Amniotic epithelial cell (primary cell): ENCODE measurements at places on chromosomes 1 and 21.

GRCh38 chr1:93665015-93665414 lies 16.6 kb downstream of the BCAR3 start:
- no peak for DNase-seq

- DNase-seq = no peak
Measured at GRCh38 chr1:200794506-200795065, 55.9 kb downstream of the CAMSAP2 start.

GRCh38 chr21:33966324-33966949 lies 50.8 kb upstream of the ATP5PO start:
- no peak for DNase-seq

GRCh38 chr1:15501208-15502032 lies 22.6 kb downstream of the CASP9 start:
- peak; percentile 50 for DNase-seq

DNA sequence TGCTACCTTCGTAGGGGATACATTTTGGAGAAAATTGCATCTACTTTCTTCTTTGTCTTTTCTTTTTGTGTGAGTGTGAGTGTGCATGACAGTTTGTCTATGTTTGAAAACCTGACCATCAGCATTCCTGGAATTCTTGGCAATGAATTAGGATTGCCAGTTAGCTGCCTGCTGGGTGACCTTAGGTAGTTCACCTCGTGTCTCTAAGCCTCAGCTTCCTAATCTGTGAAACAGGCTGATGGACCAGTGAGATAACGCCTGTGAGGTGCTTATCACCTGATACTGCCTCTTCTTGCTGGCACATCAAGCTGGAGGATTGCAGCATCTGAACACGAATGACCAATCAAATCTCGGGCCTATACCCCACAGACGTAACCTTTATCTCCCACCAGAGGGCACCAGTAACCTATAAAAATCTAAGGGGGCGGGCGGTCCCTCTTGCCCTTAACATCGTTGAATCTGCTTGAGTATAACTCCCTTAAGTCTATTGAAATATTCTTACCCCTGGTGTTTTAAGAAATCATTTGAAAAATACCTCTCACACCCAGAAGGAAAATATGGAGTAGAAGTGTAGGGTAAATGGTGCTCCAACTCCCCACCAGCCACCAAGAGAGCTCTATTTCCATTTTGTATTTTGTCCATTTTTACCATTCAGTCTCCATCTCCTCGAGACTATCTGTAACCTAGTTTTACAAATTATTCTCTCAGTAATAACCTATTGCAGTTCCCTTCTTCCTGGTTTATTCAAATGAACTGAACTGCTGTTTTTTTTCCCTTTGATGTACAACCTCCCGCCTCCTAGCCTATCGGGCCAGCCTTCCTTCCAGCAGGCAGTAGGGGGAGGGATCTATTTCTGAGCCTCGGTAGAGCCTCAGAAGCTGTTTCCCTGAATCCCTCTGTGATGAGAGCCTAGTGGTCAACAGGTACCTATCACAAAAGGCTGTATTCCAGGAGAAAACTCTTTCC lies 49.7 kb downstream of the MDM4 start:
- DNase-seq = peak; percentile 82

DNA sequence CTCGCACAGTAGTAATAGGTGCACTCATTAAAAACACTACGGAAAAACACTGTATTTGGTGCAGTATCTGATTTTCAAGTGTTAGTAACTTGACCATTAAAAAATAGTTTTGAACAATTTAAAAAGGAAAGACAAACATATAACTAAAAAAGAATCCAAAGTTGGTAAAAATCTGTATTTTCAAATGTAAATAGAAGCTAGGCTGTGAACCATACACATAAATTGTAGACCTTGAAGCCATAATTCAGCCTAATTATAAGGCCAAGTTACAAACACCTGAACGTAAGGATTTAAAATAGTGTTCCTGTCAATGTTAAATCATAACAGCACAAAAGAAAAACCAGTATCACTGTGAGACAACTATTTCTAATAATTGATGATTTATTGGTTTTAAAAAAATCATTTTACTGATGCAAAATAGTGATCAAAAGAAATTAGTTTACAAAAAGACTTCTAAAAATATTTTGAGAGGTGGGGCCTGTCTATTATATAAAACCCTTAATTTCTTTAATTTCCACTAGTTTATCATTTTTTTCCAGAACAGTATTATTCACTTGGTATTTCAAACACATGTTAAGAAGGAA lies 4.5 kb downstream of the IRF2BP2 start:
- DNase-seq = no peak

- no peak for DNase-seq
Measured at GRCh38 chr21:45528981-45529784, 13.1 kb downstream of the SLC19A1 start.

GRCh38 chr21:41418393-41418792 lies 7.6 kb upstream of the MX1 start:
- DNase-seq = no peak

DNA sequence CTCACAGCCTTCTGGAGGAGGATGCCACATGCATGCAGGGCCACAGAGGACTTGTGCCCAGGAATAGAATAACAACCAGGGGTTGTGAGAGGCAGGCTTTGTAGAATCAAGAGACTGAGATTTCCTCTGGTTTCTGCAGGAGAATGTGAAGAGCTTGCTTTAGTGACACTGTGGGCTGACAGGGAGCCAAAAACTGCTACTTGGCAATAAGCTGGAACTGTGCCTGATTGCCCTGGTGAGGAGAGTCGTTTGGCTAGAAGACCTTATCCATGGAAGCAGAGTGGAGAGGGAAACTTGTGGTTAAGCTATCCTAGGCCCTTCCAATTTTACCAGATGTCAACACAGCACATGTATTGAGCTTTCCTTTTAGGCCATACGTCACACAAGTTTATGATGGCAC lies 902.1 kb downstream of the MRPL39 start:
- DNase-seq = no peak

DNA sequence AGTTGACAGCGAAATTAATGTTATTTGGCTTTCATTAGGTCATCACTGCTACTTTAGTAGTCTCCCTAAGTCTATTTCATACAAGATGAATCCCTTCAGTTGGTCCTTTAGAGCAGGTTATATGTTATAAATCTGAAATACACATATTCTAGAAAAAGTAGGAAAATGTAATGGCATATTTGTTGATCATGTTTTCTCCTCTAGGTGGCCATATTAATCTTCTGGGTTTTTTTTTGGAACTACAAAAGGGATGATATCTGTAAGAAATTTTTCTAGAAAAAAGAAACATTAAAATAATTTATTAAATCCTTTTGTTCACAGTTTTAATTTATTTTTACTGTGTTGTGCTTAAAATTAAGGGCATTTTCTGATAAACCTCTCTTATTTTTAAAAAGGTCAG lies 87.9 kb downstream of the SYT14 start:
- no peak for DNase-seq

DNA sequence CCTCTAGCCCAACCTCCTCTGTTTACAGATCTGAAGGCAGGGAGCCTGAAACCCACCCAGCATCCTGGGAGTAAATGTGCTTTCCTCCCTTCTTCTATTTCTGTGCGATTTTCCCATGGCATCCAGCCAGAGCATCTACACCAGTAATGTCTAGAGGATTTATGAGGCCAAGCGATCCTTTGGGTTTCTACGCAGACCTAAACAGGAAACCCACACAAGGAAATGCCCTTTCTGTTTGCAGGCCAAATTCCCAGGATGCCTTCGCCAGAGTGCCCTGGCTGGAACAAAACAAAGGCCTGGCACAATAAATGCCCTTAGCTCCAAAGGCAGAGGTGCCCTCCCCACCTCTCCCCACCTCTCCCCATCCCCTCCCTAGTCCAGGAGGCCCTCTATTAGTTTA lies 110.5 kb upstream of the CDC42BPA start:
- peak; percentile 88 for DNase-seq

DNA sequence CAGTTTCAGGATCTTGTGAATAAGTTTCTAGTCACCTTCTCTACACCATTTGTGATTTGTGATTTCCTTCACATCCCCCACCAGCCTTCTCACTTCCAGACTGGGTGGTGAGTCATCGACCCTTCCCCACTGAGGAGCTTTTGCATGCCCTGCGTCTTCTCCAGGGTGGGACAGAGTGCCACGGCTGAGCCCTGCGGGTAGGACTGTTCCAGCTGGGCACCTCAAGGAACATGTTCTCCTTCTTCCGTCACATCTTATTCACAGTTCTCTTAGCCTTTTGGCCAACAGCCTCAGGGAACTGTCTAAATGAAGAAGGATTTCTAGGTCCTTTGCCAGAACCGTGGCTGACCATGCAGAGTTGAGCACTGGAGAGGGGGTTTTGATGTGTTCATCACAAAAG lies 116.5 kb downstream of the TMEM53 start:
- peak; percentile 11 for DNase-seq

DNA sequence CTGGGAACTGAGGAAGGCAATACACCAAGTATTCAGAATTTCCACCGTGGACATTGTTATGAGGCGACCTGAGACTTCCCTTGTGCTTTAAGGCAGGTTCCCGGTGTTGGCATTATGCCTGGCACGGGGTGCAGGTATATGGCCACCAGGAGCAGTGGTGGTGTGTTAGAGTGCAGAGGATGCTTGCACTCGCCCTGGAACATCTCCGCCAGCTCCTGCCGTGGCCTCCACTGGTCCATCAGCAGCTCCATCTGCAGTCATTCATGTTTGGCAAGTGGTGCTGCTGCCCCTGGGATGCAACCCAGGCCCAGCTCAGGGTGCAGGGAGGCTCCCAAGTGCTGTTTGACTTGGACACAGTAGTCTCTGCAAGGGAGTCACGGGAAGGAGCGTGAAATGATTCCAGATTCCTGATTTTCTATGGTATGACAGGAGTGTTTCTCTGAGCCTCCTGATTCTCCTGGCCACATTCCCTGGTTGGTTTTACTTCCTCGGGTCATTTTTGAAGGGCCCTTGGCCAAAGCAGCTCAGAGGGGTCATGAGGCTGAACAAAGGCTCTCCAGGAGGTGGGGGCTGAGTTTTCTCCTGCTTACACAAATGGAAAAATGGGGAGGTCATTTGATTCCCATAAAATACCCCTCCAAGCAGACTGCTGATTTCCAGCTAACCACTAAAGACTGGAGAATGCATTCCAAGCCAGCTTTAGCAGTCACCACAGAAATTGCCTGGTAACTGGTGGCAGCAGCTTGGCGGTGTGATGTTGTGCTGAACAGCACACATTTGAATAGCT lies 60.4 kb upstream of the PSEN2 start:
- peak; percentile 17 for DNase-seq

- no peak for DNase-seq
Measured at GRCh38 chr1:64532646-64533045, 62.7 kb downstream of the CACHD1 start.

DNA sequence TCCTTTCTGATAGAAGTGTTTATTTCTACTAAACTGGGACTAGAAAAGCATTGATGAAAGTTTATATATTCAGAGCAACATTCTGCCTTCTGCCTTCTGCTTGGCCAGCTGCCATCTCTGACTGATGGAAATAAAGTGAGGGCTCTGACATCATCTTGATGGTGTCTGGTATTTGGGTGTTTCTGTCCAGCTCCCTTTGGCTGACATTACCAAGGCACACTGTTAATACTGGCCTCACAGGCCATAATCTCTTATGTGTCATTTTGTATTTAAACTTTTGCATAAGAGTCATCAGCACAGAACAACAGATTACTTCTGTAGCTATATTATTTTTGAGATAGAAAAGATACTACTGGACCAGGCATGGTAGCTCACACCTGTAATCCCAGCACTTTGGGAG lies 216.9 kb downstream of the RYR2 start:
- DNase-seq = no peak

DNA sequence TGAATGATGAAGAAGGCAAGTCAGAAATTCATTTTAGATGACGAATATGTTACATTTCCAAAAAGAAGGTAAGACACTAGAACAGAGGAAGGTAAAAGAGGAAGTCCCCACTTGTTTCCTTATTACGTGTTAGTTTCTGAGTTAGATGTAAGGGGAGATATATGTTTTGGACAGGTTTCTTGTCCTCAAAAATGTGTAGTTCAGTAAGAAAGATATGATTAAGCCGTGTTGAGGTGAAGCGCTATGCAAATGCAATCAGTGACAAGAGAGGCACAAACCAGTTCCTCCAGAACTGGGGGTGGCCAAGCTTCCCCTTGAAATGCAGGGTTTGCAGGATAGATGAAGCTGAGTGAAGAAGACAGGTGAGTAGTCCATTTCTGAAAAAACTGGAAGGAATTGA lies 293.3 kb upstream of the RUNX1 start:
- DNase-seq = no peak

- DNase-seq = peak; percentile 72
Measured at GRCh38 chr1:24142546-24143534, at the start of gene IL22RA1. TSS of gene IL22RA1 (minus strand) at chr1:24143140. CDS start at chr1:24143082, 58 bp downstream.

DNA sequence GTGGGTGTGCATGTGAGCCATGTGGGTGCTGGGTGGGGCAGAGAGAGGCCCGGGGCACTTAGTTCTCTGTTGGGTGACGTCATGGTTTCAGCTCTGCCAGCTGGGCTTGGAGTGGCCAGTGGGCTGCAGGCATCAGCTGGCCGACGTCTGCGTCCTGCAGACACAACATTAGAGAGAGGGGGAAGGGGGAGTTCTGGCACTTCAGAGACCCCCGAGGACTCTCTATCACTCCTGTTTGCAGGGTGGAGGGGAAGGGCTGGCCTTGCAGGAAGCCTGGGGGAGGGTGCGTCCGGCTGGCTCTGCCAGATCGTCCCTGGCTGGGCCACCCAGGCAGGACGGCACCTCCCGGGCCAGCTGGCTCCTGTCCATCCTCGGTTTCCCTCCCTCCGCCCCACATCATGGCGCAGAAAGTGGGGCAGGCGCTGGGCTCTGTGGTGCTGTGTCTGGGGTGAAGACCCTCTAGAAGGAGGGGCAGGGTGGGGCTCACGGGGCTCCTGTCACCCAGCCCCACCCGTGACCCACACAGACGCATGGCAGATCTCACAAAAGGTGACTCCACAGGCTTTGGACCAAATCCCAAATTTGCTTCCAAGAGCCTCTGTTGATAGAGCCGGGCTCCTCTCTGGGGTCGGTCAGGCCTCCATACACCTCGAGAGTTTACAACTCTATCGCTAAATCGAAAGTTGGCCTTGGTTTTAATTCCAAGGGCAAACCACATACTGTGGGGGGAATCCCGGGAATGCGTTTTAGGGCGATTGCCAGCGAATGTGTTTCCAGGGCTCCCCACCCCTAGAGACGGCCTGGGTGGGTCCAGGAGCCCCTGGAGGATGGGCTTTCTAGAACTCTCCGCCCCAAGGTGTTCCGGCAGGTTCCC lies 73.4 kb upstream of the TTC34 start:
- DNase-seq = no peak

DNA sequence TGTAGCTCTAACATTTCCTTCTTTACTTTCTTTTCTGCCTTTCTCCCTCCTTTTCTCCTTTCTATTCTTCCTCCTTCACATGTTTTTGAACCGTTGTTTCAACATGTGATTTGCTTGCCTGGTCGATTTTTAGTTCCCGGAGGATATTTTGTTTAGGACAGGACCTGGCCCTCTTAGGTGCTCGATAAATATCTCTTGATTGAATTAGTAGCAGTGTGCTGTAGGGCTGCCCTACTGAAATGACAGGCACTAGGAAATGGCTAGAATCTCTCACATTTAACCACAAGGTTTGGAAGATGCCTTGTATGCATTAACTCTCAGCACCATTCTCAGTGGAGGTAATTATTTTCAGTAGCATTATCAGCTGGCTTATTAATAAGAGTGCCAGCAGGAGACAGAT lies 305.6 kb downstream of the PAPPA2 start:
- DNase-seq = no peak
